ENCODE measurements at places on chromosomes 1 and 21. TPM values are rescaled to one million over a fixed set of nuclear protein-coding genes. Genes with fewer than 3 reads are reported as not detected.

The IFT25 gene
- total RNA-seq: 17.5 TPM

The OR6K3 gene
- not detected for total RNA-seq

The TACSTD2 gene
- total RNA-seq: 3.4 TPM

GRCh38 chr1:119442756-119443155, 27.8 kb downstream of the HSD3B2 start:
- no peaks in the 10 kb centered on the region for H3K4me1 ChIP-seq
- H3K27ac ChIP-seq: no peak overlapping the region
- no peaks in the 10 kb centered on the region for H3K36me3 ChIP-seq
- no peak for DNase-seq
- no peaks in the 10 kb centered on the region for H3K27me3 ChIP-seq

DNA sequence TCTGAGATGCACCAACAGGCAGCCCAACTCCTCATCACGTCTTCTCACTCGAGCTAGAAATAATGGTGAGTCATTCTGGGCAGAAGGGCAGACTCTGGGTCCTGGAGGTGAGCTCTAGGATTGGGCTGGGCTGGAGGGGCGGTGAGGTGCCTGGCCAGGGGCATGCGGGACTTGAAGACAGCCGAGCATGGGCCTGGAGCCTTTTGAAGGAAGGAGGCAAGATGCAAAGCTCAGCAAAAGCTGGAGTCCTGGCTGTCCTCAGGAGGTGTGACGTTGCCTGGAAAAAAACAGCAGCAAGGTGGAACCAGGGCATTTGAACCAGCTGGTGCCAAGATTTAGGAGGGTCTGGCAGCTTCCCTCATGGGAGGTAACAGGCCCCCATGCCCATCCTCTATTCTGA, 712 bp downstream of the KCNA2 start:
- H3K27me3 ChIP-seq: peaks cover 60% of the 10 kb centered on the region
- no peaks in the 10 kb centered on the region for H3K36me3 ChIP-seq
- H3K4me3 ChIP-seq: no peak overlapping the region
- peaks cover 33% of the 10 kb centered on the region for H3K4me1 ChIP-seq
- DNase-seq: no peak
- peak overlapping the region; percentile 79 for H3K27ac ChIP-seq

GRCh38 chr1:173866413-173867115, 1.2 kb downstream of the GAS5 start:
- H3K27ac ChIP-seq: peak overlapping the region; percentile 92
- peak overlapping the region; percentile 96 for H3K4me3 ChIP-seq
- H3K36me3 ChIP-seq: peaks cover 66% of the 10 kb centered on the region
- DNase-seq: no peak

- H3K4me1 ChIP-seq: no peaks in the 10 kb centered on the region
- no peak for DNase-seq
- H3K27me3 ChIP-seq: no peaks in the 10 kb centered on the region
- H3K4me3 ChIP-seq: no peak overlapping the region
These were observed 64.3 kb downstream of the ZNF281 start for GRCh38 chr1:200345520-200345919.
